Esophagus squamous epithelium (tissue), 5 donors: ENCODE measurements at places on chromosomes 16 and 17.

DNA sequence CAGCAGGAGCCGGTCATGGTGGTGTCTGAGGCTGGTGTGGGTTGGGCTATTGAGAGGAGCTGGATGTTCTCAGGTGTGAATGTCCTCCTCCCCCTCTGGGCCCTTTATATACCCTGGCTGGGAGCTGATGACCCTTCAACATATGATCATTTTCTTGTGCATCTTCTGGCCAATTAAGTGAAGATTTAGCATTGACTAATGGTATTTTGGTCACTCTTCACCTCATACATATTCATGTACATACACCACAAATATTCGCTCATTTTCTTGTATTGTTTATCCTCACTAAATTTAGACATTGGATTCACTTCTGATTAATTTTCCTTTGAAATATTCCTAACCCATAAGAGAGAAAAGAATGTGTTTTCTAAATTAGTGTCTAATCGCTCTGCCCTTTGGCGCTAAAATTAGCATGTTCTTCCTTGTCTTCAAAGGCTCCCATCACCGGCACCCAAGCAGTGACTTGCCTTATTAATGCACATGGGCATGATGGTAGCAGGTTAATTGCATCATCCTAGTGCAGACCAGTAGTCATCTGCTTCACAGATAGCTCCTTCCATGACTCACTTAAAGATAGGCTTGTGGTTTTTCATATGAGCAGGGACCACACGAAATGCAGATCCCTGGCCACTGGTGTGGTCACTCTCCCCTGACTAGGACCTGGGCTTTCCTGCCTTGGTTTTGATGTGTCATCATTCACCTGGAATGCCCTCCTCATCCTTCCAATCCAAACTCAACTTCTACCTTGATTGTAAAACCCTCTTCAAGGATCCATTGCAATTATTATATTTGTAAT is at the start of gene KRTAP2-4:
TSS of gene KRTAP2-4 (minus strand) at position 51 of the 796 bp plus-strand sequence. CDS start at position 17, 34 bp downstream.
- no peak within 1 kb of the TSS for H3K4me3 ChIP-seq
- H3K36me3 ChIP-seq: no peaks in the 10 kb centered on the region
- no peak for DNase-seq
- H3K4me1 ChIP-seq: no peaks in the 10 kb centered on the region
- no peaks in the 10 kb centered on the region for H3K27me3 ChIP-seq
- no peak within 1 kb of the TSS for H3K27ac ChIP-seq

DNA sequence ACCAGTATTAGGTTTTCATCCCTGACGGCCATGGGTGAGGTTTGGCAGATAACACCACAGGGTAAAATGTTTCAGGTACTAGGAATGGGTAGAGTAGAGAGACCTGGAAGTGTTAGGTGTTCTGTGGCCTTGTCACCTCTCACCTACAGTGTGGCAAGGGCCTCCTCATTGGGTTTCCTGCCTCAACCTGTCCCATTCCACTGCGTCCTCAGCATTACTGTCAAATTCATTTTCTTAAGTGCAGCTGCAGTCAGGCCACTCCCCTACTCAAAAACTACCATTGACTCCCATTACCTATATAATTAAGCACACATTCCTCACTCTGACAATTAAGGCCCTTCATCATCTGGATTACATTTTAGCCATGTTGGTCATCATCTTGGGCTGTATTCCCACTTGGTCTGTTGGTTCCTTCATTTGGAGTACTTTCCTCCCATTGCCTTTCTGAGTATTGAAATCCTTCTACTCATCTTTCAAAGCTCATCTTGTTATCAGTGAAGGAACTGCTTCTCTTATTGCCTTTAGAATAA is 64.5 kb downstream of the NUP88 start:
- H3K36me3 ChIP-seq: peaks cover 100% of the 10 kb centered on the region
- H3K27me3 ChIP-seq: no peaks in the 10 kb centered on the region
- peaks cover 3% of the 10 kb centered on the region for H3K4me1 ChIP-seq
- no peak overlapping the region for H3K4me3 ChIP-seq
- peak overlapping the region; percentile 51 for H3K27ac ChIP-seq

DNA sequence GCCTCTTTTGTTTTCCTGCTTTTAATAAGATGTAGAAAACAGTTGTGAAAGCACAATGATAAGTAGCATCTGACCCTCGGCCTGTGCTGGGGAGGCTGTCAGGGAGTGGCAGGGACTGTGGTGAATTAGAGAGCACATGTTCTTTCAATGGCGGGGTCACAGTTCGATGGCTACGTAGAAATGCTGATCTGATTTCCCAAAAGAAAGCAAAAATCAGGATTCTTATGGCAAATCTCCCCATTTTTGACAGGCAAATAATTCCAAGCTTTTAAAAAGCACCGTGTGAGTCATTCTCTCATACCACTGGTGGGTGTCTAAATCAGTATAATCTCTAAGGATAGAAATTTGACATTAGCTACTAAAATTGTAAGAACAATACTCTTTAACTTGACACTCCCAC is 4.2 kb upstream of the MAPK7 start:
- no peak overlapping the region for H3K27ac ChIP-seq
- no peaks in the 10 kb centered on the region for H3K36me3 ChIP-seq
- H3K27me3 ChIP-seq: no peaks in the 10 kb centered on the region
- DNase-seq: no peak
- no peak overlapping the region for H3K4me3 ChIP-seq

GRCh38 chr16:54657058-54657708 is 273.5 kb upstream of the IRX5 start:
- no peaks in the 10 kb centered on the region for H3K27me3 ChIP-seq
- peaks cover 49% of the 10 kb centered on the region for H3K4me1 ChIP-seq
- no peaks in the 10 kb centered on the region for H3K36me3 ChIP-seq
- H3K27ac ChIP-seq: peak overlapping the region; percentile 30

- no peaks in the 10 kb centered on the region for H3K27me3 ChIP-seq
Observed at GRCh38 chr16:69796285-69797118, 34.4 kb downstream of the WWP2 start.

DNA sequence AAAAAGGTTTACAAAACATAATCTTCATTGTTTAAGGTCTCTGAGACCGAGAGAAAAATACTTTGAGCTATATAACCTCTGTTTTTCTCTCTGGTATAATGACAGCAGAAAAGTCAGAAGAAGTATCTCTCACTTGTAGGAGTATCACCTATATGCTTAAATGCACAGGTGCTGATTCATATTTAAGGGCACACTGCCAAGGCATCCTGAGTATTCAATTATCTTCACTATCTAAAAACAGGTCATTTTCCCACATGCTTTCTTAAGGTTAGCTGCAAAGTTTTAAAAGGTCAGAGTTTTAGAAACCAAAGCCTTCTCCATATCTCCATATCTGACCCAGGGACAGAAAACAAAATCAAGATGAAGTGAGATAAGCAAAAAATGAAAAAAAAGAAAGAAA is 99.3 kb upstream of the C17orf78 start:
- H3K4me1 ChIP-seq: no peaks in the 10 kb centered on the region
- H3K27me3 ChIP-seq: no peaks in the 10 kb centered on the region
- no peak for DNase-seq
- H3K36me3 ChIP-seq: no peaks in the 10 kb centered on the region
- no peak overlapping the region for H3K27ac ChIP-seq
- no peak overlapping the region for H3K4me3 ChIP-seq

- no peak overlapping the region for H3K4me3 ChIP-seq
- DNase-seq: no peak
- H3K4me1 ChIP-seq: peaks cover 7% of the 10 kb centered on the region
Observed at GRCh38 chr16:81641395-81642106, 137.5 kb upstream of the PLCG2 start.
